ENCODE measurements at places on chromosomes 16 and 17. TPM values are rescaled to one million over a fixed set of nuclear protein-coding genes. Genes with fewer than 3 reads are reported as not detected.

Gene FOXJ1
- total RNA-seq = 5.8 TPM

Gene HSD3B7
- 10.9 TPM for total RNA-seq

GRCh38 chr17:4569591-4569990 lies 9.2 kb upstream of the GGT6 start:
- DNase-seq = no peak

- no peak for DNase-seq
Measured at GRCh38 chr16:21163576-21163975, 5.1 kb downstream of the LDAF1 start.

Gene PRSS33
- total RNA-seq = 0.17 TPM

DNA sequence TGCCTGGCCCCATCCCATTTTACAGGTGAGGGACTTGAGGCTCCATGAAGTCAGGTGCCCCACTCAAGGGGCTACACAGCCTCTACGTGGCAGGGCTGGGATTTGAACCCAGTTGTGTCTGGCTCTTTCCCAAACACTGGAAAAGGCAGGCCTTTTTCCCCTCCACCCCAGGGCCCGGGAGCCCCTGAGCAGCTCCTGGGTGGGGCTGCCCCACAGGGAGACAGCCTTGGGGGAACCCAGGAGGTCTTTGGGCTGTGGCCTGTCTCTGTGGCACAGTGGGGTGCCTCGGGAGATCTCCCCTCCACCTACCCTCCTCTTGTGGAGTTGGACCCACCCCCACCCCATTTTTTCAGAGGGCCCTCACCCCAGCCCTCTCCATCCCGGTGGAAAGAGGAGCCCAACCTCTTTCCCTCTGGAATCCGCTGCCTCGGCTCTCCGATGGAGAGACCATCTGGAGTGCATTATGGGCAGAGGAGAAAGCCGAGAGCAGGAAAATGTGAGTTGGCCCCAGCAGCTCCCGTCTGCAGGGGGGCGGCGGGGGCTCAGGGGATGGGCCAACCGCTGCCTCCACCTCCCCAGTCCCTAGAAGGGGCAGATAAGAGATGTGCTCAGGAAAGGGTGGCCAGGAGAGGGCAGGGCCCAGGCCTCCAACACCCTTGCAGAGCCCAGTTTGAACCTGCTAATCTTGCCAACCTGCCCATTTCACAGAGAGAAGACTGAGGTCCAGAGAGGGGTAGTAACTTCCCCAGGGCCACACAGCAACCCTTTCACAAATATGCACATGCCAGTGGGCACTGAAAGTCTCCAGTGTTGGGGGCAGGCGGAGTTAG lies 15.4 kb upstream of the TMEM92 start:
- DNase-seq = no peak

Gene NOTUM
- total RNA-seq = 0.26 TPM

Gene CRYM
- not detected for total RNA-seq

Gene TLCD3B
- total RNA-seq = 5.5 TPM

- DNase-seq = no peak
Measured at GRCh38 chr16:69501956-69502745, 63.6 kb upstream of the NFAT5 start.

Gene YBX2
- 0.37 TPM for total RNA-seq

DNA sequence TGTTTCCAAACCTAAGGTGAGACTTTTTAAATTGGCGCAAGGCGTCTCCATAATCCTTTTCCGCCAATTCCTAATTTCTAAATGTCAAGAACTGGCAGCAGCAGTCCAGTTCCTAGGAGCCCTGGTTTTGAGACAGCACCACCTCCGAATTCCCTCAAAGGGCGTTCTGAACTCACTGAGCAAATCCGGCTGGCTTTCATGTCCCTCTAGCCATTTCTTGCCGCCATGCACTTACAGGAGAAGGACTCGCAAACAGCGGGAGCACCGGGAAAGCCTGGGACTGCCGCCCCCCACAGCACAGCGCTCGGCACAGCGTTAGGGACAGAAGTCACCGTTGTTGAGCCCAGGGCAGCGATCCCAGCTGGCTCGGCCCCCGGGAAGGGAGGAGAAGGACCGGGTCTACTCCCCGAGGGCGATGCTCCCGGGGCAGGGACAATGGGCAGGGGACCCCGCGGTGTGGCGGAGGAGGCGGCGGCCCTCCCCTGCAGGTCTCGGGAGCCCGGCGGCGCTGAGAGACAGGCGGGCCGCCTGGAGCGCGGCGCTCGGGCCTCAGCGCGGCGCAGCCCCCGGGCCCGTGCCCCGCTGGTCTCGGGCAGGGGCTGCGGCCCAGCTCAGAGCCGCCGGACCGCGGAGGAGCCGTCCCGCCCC lies 545 bp downstream of the ARHGAP17 start:
- peak; percentile 56 for DNase-seq

DNA sequence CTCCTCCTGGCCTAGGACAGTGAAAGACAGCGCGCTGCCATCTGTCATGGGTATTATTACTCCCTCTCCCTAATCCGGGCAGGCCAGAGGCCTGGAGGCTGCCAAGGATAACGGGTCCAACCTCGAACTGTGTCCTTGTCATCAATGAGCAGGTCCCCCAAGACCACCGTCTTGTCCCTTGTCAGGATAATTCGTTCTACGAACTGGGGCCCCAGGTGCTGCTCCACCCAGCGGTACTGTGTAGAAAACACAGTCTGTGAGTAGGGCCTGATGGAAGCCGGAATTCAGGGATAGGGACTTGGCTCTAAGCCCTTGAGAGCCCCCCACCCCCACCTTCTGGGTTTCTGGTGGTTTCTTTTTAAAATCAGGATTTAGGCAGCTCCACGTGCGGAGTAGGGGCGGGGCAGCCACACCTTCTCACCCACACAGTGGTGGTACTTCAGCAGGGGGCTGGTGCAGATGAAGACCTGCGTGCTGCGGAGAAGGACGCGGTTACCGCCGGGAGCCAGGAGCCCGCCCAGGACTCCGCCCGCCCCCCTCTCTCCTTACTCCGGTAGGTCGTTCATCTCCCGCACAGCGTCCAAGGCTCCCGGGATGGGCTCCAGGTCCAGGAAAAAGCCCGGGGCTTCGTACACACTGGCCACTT lies 787 bp downstream of the NT5C start:
- DNase-seq = no peak

GRCh38 chr16:70706948-70707465 lies 21.2 kb upstream of the MTSS2 start:
- no peak for DNase-seq

DNA sequence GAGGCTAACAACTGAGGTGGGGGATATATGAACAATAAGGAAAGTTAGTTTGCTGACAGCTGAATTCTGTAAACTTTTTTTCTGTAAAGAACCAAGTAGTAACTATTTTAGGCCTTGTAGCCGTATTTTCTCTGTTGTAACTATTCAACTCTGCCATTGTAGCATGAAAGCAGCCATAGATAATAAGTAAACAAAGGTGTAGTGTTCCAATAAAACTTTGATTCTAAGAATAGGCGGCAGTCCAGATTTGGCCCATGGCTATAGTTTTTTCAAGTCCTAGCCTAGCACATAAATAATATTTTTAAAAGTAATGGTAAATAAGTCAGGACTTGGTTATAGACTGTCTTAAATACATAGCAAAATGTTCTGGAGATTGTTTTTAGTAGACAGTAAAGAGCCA lies 142.0 kb downstream of the STXBP4 start:
- DNase-seq = no peak

All from activated naive CD8-positive, alpha-beta T cell treated with anti-CD3 and anti-CD28 coated beads, Interleukin-2, amount 10 ng/mL, durations not matched to agents 7 days and 5 days (primary cell).